ENCODE measurements at places on chromosomes 5 and 9. TPM values are rescaled to one million over a fixed set of nuclear protein-coding genes. Genes with fewer than 3 reads are reported as not detected.

DNA sequence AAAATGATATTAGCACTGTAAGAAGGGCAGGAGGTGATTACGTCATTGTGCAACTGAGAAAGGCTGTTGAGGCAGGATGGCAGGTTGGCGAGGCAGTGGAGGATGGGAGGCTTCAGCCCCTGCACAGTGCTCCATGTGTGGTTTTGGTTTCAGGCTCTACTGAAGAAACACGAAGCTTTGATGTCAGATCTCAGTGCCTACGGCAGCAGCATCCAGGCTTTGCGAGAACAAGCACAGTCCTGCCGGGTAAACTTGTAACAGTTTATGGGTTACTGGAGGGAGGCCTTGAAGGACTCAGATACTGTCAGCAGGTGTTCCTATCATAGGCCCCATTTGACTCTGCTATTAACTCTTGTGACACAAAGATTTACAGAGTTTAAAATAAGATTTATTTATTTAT lies 35.1 kb downstream of the SPTAN1 start:
- DNase-seq, result no peak

The LHX3 gene
- total RNA-seq, result not detected

GRCh38 chr9:742914-743589 lies 98.4 kb upstream of the DMRT1 start:
- no peak for DNase-seq

The FBN2 gene
- total RNA-seq, result 16.0 TPM

- peak; percentile 24 for DNase-seq
These were observed 22.8 kb downstream of the SMIM3 start for GRCh38 chr5:150801117-150801927.

- no peak for DNase-seq
These were observed 182.7 kb downstream of the KCNN2 start for GRCh38 chr5:114544561-114544960.

Measured in heart left ventricle (tissue), 16 donors.